ENCODE measurements at places on chromosomes 5 and 9.
A peak's percentile ranks its signal among the peaks of the same experiment; 100 is the strongest.

GRCh38 chr5:173231381-173231766 is 3.6 kb downstream of the NKX2-5 start:
- DNase-seq, result no peak

DNA sequence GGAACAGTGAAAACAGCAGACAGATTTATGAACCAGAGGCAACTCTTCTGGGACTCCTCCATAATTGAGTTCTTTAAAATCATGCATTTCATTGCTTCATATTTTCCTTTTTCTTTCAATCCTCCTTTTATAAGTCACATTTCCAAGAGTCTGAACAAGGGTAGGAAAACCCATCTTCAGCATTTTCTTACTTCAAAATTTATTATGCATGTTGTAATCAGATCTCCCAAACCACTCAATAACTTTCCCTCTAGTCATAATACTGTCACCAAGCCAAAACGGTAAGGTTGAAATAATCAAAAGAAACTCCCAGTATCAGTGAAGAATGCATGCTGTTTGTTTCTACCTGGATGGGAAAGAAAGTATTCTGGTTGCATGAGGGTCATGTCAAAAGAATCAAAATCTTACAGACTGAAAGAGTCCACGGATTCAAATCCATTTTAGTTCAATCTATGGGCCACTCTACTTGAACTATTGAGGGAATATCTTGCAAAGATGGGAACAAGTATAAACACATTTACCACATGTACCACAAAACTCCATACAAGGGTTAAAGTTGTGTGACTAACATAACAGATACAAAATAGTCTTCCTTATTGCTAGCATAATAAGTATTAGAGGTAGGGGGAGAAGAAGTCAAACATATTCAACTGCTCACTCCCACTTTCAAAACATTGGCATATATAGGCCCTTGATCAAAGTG is 797.3 kb downstream of the MAT2B start:
- no peak for DNase-seq

GRCh38 chr5:142743592-142744441 is 26.4 kb upstream of the ARHGAP26 start:
- no peak for DNase-seq

GRCh38 chr9:127122176-127123063 is at the start of gene ANGPTL2:
ANGPTL2 (minus strand) TSS chr9:127122635; CDS start chr9:127108731, 13,904 bp downstream.
- no peak for DNase-seq

DNA sequence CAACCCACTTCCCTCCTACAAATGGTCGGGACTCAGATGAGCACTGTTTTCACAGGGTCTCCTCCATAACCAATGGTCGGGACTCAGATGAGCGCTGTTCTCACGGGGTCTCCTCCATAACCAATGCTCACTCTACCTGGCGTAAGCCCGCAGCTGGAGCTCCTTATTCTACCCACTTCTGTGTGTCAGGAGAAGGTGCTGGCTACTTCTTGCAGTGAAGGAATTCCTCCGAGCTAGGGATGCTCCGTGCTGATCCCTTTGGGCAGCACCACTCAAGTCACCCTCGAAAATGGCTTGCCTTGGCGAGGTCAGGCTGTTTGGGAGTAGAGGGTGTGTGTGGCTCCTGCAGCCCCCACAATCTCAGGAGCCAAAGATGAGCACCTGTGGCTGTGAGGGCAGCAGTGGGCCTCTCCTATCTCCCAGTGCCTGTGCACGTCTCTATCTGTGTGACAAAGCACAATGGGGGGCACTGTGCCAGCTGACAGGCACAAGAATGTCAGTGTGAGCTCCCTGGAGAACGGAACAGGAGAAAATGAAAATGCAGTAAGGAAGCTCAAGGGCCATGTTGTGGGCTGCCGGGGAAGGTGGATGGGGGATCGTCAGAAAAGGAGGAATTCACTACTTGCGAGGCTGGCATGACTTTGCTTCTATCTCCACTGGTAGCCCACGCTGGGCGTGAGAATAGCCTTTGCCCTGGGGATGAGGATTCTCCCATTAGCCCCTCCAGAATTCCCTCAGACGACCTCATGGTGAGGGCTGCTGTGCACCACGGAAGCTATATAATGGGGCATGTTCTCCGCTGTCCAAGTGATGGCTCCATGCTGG is 3.9 kb upstream of the BTNL9 start:
- no peak for DNase-seq

- no peak for DNase-seq
Observed at GRCh38 chr5:140220032-140220697, 45.2 kb downstream of the CYSTM1 start.

DNA sequence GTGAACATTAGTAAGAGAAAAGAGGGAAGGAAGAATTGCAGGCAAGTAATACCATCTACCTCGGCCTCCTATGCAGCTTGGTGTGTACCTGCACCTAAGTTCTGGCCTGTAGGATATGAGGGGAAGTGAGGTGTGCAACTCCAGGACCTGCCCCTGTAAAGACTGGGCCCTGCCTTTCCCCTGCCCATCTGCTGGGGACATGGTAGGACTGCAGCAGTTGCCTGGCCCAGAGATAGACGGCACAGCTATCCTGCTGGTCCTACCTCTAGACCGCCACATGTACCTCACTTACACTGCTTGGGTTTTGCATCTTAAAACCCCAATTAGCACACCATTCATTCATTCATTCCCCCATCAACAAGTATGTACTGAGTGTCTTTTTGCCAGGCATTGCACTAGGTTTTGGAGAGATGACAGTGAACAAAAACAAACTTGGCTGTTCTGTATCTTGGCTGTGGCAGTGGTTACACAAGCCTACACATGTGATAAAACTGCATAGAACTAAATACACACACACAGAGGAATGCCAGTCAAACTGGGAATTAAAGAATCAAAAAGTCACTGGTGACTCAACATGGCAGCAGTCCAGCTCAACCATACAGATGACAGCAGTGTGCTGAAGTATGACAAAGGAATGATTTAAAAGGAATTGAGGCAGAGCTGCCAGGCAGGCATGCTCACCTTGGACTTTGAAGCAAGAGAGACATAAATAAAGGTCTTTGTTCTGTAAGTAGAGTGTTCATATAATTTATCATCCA is 23.3 kb upstream of the MGAT1 start:
- no peak for DNase-seq

DNA sequence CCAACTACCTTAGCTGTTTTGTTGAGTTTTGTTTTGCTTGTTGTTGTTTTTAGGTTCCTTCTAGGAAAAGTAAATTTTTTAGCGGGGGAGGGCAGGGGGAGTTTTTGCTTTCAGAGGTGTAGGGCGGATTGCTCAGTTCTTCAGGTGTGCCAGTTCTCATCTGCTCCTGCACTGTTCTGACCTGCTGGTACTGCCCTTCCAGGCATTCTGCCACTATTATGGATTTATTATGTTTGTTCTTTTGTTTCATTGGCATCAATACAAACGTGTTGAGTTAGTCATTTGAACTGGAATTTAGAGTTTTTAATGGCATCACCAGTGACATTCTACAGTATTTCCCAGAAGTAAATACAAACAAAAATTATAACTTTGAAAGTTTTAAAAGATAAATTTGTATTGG is 26.0 kb downstream of the ERCC6L2 start:
- DNase-seq, result no peak

- no peak for DNase-seq
Observed at GRCh38 chr9:40935336-40935735, 193.1 kb downstream of the FOXD4L6 start.

GRCh38 chr9:23582836-23583235 is 243.2 kb downstream of the ELAVL2 start:
- DNase-seq, result no peak

DNA sequence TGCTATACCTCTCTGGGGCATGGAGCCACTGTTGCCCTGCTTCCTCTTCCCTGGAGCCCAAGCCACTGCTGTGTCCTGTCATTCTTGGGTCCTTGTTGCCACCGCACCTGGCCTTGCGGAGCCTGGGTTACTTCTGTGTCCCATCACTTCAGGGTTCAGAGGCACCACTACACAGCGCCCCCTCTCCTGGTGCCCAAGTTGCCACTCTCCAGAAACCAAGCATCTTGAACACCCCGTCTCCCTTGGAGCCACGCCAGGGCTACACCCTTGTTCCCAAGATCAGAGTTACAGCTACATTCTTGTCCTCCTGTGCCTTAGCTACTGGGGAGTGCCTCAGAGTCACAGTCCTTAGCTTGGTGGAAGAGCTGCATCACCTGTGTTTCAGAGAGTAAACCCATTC is 147.2 kb upstream of the CD180 start:
- no peak for DNase-seq

DNA sequence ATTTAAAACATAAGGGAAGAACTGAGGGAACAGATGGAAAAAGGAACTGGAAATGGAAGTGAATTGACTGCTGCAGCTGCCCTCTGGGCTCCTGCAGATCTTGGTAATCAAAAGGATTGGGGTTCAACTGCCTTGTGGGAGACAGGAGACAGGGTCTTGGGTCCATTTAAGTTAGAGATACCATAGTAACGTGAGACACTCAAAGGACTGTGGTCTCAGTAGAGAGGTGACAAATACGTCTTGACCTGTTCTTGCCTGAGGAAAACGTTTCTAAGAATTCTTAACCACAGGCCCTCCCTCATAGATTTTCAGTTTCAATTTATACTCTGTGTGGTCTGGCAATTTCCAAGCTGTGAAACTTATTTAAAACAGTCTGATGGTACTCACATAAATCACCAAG is 100.8 kb upstream of the DHFR start:
- DNase-seq, result no peak

DNA sequence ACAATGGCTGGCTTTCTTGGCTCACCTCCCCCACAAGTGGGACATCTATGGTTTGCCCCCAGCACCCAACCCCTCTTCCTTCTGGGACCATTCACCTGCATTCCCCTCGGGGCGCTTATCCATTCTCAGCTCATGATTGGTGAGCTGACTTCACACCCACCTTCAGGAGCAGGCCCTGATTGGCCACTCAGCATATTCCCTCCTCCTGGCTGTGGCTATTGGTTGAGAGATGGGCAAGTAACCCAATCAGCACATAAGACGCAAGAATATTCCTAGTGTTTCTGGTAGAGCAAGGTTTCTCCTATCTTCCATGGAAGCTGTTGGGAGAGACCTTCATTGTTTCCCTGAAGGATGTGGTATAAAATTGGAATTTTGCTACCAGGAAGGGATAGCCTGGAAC is 22.7 kb upstream of the UNC5A start:
- no peak for DNase-seq

GRCh38 chr9:131320031-131320685 is 30.6 kb downstream of the PLPP7 start:
- DNase-seq, result no peak

DNA sequence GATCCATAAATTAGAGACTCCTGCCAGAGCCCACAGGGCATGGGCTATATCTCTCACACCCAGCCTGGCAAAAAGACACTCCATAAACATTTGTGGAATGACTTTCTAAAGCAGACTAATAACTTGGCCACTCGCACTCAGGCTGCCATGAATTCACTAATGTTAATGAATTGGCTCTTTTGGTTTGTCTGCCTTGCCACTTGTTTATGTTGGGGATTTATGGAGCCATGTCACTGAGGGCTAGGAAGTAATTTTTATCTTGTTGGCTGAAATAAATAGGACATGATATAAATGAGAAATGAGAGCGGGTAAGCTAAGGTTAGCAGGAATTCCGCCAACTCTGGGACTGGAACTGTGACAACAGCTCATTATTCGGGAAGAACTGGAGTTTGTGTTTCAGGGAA is 55.2 kb downstream of the DROSHA start:
- DNase-seq, result no peak

DNA sequence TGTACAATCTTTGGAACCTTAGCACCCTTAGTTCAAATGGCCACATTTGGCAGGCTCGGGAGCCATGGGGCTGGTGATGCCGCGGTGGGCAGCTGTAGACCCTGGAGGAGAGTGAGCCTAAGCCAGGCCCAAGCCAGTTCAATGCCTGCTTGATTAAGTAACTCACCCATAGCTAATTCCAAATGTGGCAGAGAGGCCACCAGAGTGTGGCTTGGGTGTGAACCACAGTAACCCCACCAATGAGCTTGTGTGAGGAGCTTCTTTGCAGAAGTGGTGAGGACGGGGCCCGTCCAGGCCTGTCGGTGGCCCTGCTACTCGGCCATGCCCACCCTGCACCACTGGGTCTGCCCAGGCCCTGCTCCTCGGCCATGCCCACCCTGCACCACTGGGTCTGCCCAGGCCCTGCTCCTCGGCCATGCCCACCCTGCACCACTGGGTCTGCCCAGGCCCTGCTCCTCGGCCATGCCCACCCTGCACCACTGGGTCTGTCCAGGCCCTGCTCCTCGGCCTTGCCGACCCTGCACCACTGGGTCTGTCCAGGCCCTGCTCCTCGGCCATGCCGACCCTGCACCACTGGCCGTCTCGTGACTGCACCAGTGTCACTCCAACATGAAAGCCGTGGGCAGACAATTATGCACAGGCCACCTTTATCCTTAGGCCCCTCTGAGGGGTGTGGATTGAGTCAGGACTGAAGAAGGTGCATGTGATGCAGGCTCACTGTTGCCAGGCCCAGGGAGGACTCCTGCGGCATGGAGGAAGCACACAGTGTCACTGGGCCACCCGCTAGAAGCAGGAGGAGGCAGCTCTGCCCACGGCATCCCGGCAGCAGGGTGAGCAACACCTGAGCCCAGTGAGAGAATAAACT is 75.4 kb downstream of the MRPL36 start:
- DNase-seq, result peak; percentile 5

DNA sequence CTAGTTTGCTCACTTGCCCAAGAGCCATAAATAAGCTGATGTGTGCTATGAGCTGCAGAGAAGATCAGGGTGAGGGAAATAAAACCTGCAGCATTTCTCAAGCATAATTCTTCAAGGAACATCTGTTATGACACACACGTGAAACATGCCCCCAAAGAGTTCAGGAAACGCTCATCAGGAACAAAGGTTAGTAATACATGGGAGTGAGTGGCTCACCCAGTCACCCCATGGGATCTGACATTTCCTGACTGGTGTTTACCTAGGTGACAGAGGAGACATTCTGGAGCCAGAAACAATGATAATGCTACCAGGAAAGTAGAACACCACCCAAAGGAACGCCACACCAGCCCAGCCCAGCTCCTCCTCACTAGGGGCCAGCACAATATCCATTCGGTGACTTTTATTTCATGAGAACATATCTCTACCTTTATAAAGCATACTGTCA is 66.0 kb downstream of the FRMD3 start:
- no peak for DNase-seq

- DNase-seq, result no peak
Observed at GRCh38 chr5:147061431-147061830, 173.4 kb upstream of the STK32A start.

- DNase-seq, result no peak
Observed at GRCh38 chr9:18896004-18896403, 137.0 kb downstream of the SAXO1 start.

- DNase-seq, result no peak
Observed at GRCh38 chr9:37706290-37706689, 47.3 kb upstream of the TRMT10B start.

GRCh38 chr5:124952566-124952965 is 206.1 kb upstream of the ZNF608 start:
- DNase-seq, result no peak

- DNase-seq, result no peak
Observed at GRCh38 chr5:174549254-174549653, 175.1 kb upstream of the MSX2 start.

GRCh38 chr9:33170464-33171415 is 3.6 kb upstream of the B4GALT1 start:
- DNase-seq, result no peak

DNA sequence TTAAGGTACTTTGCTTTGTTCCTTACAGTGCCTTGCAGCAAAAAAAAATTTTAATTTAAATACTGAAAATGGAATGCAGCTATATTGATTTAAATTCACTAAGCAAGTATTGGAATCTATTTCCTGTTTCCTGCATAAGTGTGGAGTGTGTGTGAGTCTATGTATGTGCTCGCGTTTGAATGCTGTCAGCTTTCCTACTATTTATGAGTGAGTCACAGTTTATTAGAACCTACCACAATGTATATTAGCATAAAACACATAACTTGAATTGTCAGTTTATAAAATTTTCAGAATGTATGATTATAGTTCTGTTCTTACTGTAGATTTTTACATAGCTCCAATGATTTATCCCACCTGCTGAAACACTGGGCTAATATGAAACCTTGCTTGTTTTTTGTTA is 302.1 kb downstream of the NR2F1-AS1 start:
- no peak for DNase-seq

All from central memory CD8-positive, alpha-beta T cell (primary cell).